Activated T-helper 1 cell treated with anti-CD3 and anti-CD28 coated beads, Interleukin-12 subunit alpha, Interleukin-12 subunit beta, Interleukin-2, Interleukin-4 antibody, amounts not matched to agents 30 ng/mL and 10 ng/mL and 1 ng/mL, durations not matched to agents 14 hours and 24 hours and 36 hours (primary cell): ENCODE measurements at places on chromosomes 12 and 14.
A peak's percentile ranks its signal among the peaks of the same experiment; 100 is the strongest.

DNA sequence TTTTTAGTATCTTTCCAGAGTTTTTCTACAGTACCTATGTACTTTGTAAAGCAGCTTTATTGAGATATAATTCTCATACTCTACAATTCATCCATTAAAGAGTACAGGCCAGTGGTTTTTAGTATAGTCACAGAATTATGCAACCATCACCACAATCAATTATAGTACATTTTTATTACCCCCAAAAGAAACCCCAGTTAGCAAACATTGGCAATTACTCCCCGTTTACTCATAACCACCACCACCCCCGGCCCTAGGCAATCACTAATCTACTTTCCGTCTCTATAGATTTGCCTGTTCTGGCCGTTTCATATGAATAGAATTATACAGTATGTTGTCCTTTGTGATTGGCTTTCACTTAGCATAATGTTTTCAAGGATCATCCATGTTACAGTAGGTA lies 119.8 kb downstream of the KICS2 start:
- no peaks in the 10 kb centered on the region for H3K36me3 ChIP-seq
- no peak for DNase-seq
- no peaks in the 10 kb centered on the region for H3K4me1 ChIP-seq
- no peak overlapping the region for H3K27ac ChIP-seq
- peaks cover 5% of the 10 kb centered on the region for H3K27me3 ChIP-seq
- H3K4me3 ChIP-seq: no peak overlapping the region

- H3K36me3 ChIP-seq: no peaks in the 10 kb centered on the region
- no peak overlapping the region for H3K4me3 ChIP-seq
- no peak overlapping the region for H3K27ac ChIP-seq
- DNase-seq: no peak
Measured at GRCh38 chr12:5429741-5430557, 2.0 kb upstream of the NTF3 start.

DNA sequence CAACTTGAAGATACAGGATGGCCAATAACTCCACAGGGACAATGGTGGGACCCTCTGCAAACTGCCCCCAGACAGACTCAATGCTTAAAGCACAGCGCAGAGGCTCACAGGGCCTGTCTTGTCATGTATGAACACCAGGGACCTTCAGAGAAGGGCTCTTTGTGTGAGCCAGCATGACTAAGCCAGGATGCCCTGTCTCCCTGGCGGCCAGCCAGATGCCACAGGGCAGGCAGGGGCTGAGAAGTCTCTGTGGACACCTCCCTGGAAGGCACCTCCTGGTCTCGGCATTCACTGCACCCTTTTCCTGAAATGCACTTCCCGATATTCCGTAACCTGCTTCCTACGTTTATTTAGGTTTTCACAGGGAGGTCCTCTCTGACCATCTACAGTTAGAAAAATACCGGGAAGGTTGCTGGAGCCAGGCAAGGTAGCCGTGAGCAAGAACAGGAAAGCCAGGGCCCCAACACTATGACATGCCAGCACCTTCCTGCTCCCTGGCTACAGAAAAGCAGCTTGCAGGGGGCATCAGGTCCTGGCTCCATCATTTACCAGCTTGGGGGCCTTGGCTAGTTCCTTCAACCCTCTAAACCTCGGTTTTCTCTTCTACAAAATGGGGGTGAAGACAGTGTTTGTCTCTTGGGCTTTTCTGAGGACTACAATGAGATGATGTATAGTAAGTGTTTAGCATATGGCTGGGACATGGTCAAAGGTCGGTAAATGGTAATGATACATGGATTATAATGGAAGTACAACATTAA lies 65.0 kb downstream of the PITPNM2 start:
- no peaks in the 10 kb centered on the region for H3K36me3 ChIP-seq
- DNase-seq: no peak
- H3K27me3 ChIP-seq: peaks cover 1% of the 10 kb centered on the region
- H3K4me1 ChIP-seq: peaks cover 9% of the 10 kb centered on the region
- no peak overlapping the region for H3K4me3 ChIP-seq

- H3K4me3 ChIP-seq: no peak overlapping the region
- H3K4me1 ChIP-seq: peaks cover 8% of the 10 kb centered on the region
- H3K27ac ChIP-seq: no peak overlapping the region
- DNase-seq: no peak
Measured at GRCh38 chr14:33925946-33926345, 24.9 kb downstream of the EGLN3 start.

- no peaks in the 10 kb centered on the region for H3K36me3 ChIP-seq
- H3K27me3 ChIP-seq: peaks cover 14% of the 10 kb centered on the region
- H3K4me1 ChIP-seq: no peaks in the 10 kb centered on the region
- H3K27ac ChIP-seq: no peak overlapping the region
- DNase-seq: no peak
Measured at GRCh38 chr12:10405294-10405693, 4.3 kb downstream of the KLRC4 start.

DNA sequence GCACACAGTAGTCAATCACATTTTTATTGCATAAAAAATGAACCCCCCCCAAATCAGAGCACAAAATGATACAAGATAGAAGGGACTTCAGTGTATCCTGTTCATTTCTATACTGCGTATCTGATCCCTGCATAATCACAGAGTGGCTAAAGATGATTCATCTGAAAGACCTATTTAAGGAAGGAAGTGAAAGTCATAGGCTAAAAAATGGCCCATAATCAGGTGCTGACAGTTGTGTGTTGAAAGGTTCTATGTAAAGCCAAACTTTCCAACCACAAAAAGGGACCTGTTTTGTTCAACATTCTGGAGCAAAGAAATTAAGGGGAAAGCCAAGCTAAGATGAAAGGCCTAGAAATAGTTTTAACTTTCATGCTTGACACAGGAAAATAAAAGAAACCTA lies 147.8 kb upstream of the ATP2B1 start:
- peak overlapping the region; percentile 62 for H3K27ac ChIP-seq
- H3K27me3 ChIP-seq: no peaks in the 10 kb centered on the region
- H3K4me1 ChIP-seq: peaks cover 40% of the 10 kb centered on the region
- peak overlapping the region; percentile 25 for H3K4me3 ChIP-seq
- no peak for DNase-seq

- H3K36me3 ChIP-seq: no peaks in the 10 kb centered on the region
- peaks cover 5% of the 10 kb centered on the region for H3K27me3 ChIP-seq
- H3K4me1 ChIP-seq: peaks cover 23% of the 10 kb centered on the region
- no peak overlapping the region for H3K27ac ChIP-seq
- H3K4me3 ChIP-seq: no peak overlapping the region
- no peak for DNase-seq
Measured at GRCh38 chr12:55631733-55632132, 5.0 kb upstream of the OR10P1 start.

DNA sequence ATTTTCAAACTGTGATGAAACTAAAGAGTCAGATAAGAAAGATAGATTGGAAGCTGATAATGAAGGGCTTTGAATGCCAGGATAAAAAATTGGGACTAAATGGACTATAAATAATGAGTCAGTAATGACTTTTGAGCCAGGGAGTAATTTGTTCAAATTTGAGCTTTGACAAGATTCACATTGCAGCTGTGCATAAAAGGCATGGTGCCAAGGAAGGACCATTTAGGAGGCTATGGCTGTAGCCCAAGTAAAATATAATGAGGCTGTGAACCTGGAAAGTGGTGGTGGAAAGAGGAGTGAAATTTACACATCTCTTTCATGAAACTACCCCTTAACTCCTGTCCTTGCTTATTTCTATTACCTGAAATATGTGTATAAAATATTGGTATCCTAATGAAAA lies 218.5 kb downstream of the SLC6A15 start:
- H3K27ac ChIP-seq: no peak overlapping the region
- DNase-seq: no peak
- H3K4me1 ChIP-seq: no peaks in the 10 kb centered on the region
- H3K4me3 ChIP-seq: no peak overlapping the region
- H3K36me3 ChIP-seq: no peaks in the 10 kb centered on the region
